CD4-positive, alpha-beta T cell treated with Interleukin-17A for 1 hour (primary cell): ENCODE measurements at places on chromosomes 12 and 14.

DNA sequence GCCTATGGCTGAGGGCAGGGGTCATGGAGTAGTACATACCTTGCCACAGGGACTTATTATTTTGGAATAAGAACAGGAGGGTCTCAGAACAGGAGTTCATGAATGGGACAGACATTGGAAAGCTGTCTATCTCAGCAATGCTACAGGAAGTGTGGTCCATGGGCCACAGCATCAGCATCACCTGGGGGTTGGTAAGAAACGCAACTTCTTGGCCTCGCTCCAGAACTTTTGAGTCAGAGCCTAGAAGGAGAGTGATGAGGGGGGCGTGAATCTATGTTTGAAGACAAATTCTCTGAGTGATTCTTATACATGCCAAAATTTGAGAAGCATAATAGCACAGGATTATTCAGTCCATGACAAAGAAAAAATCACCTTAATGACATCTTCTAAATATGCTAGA lies 156.6 kb downstream of the RPAP3 start:
- no peak for DNase-seq

DNA sequence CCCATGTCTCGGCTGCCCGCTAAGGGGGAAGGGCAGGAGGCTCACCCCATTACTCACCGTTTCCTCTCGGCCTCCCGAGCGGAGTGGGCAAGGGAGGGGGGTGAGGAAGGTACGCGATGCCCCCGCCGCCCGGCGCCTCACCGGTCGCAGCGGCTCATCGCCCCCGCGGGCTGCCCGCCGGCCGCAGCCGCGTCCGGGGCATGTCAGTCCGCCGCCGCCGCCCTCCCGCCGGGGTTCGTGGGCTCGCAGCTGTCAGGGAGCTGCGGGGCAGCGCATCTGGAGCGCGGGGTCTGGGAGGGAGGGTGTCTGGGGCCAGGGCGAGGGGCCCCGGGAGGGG lies 461 bp downstream of the SLC8A3 start:
- no peak for DNase-seq

GRCh38 chr14:64878837-64879634 lies 671 bp downstream of the SPTB start:
- DNase-seq, result no peak

DNA sequence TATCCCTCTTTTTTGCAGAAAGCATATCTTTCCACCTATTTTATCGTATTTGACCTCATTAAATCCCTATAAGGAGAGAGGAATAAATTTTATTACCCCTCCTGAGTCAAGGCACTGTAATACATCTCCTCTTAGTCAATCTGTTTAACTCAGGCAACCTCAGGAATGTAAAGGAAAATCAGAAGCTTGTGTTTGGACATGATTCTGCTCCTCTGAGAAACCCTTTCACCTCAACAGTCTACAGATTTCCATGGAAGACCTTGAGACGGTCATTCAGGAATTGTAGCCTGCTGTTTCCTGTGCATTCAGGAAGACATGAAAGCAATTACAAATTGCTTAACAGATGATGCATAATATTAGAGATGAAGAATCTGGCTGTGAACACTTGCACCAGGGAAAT lies 360.8 kb downstream of the PAWR start:
- no peak for DNase-seq

DNA sequence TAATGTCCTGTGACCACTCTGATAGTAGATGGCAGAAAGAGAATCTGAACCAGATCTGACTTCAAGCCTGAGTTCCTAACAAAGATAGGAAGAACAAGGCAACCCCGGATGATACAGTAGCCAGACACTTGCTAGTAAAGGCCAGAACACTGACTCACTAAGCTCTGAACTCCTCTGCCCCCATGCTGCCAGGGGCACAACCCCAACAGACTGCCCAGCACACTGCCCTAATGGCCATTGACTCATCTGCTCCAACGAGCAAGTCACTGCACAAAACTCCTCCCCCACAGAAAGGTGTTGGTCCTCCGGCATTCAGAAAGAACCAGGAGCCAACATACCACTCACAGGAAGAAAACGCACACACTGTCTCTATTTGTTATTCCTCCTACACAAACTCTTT lies 179.6 kb upstream of the NUDT4 start:
- DNase-seq, result no peak

DNA sequence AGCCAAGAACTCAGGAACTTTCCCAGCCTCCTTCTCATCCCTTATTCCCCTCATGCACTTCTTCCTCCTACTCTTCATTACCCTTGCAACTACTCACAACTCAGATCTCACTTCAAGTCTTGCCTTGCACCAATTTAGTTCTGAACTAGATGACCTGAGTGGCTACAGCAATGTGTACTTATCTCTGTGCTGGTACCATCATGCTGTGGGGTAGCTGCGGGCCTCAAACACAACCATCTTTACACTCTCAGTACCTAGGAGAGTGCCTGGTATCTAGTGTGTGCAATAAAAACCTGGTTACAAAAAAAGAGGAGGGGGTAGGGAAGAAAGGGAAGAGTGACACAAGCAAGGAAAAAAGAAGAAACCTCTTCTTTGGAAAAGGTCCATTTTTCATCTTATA lies 219.0 kb downstream of the SPTSSA start:
- no peak for DNase-seq

DNA sequence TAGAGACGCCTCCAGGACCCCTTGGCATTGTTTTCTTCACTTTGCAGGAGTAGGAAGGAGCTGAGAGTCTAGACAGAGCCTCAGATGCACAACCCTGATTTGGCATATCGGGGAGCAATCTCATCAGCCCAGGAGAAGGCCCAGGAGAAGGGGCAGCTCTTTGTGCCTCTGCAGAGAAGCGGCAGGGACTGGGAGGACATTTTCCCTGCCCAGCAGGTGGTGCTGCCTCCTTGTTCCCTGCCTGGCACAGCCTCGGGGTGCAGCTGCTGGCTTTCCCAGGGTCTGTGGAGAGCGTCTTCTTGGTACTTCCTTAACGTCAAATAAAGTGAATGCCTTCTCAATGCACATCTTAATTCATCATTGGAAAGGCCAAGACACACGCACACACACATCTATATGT lies 419.5 kb downstream of the TMEM121 start:
- peak; percentile 20 for DNase-seq

DNA sequence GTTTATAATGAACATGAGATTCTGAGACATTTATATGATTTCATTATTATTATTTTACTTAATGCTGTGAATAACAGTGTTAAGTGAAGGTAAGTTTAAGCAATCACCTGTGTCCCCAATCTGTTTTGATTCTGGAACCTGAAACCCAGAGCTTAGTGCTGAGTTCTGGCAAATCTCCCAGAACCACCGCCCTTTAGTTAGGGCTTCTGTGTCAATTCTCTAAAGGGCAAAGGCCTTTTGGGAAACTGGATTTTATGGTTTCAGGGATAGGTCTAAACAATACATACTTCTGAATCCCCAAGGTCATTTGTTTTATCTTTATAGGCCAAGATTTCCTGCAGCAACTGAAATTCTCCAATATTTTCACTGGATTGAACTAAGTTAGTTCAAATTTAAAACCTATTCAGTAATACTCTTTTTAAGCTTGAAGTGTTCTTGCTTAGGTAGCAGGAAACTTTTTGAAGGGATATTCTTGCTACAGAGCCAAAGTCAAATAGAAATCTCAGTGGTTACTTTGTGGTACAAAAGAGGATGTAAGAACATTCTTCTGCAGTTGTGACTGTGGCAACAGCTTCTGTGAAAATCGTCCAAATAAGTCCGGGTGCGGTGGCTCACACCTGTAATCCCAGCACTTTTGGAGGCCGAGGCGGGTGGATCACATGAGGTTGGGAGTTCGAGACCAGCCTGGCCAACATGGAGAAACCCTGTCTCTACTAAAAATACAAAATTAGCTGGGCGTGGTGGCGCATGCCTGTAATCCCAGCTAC lies 10.0 kb upstream of the PKP2 start:
- DNase-seq, result no peak

- DNase-seq, result peak; percentile 46
These were observed 59.7 kb downstream of the DAO start for GRCh38 chr12:108939594-108939993.

- DNase-seq, result no peak
These were observed 7.8 kb upstream of the AMN start for GRCh38 chr14:102914474-102915291.

DNA sequence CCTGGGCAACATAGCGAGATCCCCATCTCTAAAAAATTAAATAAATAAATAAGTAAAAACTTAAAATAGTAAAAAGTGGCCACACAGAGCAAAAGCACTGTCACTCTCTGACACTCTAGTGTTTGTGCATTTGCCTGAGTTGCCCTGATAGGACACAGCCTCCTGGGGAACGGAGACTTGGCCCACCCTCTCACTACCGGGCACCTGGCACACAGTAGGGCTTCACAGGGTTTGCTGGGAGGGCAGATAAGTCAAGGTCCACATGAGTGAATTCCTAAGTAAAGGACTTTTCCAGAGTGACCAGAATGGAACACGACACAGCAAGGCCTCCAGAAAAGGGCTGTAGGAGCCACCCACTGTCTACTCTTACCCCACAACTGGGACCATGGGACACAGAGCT lies 54.3 kb downstream of the SCARB1 start:
- no peak for DNase-seq

DNA sequence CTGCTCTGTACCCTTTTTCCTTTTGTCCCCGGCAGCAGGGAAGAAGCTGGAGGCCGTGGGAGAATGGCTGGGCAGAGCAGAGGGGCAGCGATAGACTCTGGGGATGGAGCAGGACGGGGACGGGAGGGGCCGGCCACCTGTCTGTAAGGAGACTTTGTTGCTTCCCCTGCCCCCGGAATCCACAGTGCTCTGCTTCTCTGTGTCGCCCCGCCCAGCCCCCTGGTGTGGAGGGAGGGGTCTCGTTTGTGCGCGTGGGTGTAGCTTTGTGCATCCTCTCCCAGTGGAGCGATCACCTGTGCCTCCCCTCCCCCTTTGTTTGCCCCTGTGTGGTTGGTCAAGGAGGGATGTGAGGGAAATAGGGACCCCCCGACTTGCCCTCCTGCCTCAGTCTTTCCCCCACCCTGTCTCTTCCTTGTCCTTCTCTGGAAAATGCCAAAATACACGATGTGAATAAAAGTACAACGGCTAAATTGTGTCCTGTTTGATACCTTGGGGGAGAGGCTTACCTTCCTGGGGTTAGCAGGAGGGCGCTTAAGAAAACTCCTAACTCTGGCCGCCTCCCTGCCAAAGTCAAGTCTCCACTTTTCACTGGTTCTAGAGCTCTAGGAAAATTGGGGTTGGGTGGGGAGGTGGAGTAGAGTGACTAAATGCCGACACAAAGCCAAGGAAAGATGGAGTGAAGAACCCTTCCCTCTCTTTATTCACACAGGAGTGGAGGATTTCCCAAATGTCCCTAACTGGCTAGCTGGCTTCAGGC lies 990 bp upstream of the TPI1 start:
- DNase-seq, result no peak

GRCh38 chr12:49225576-49226166 lies 36.8 kb upstream of the TUBA1A start:
- no peak for DNase-seq

- no peak for DNase-seq
These were observed 4.0 kb upstream of the MYO1H start for GRCh38 chr12:109343677-109344076.

DNA sequence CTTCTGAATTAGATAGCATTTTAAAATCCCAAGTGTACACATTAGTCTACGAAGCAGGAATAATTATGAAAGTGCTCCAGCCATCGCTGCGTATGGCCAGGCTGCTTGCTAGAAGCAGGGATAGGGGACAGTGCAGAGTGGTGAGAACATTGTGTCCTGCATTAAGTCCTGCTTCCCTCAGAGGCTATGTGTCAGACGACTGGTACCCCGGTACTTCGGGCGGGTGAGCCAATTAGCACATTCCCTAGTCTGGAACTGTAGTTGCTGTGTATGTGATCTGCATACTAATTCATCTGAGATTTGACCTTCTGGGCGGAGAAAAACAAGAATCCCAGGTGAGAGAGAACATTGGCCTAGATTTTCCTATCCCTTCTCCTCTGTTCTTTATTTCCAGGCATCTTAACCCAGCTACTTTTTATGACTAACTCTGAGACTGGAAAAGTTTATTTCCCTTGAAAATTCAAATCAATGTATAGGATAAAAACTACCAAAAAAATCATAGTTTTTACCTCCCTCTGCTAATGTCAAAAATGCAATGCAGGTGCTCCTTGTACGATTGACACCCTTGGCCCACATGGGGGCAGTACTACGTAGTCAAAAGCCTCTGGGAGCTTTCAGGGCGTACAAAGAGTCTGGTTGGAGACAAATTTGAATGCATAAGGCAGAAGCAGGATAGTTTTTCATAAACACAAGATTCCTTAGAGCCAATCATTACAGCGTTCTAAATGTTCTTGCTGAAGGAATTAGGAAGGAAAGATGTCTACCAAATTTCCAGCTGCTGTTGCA lies 764.3 kb downstream of the NOVA1 start:
- DNase-seq, result no peak

DNA sequence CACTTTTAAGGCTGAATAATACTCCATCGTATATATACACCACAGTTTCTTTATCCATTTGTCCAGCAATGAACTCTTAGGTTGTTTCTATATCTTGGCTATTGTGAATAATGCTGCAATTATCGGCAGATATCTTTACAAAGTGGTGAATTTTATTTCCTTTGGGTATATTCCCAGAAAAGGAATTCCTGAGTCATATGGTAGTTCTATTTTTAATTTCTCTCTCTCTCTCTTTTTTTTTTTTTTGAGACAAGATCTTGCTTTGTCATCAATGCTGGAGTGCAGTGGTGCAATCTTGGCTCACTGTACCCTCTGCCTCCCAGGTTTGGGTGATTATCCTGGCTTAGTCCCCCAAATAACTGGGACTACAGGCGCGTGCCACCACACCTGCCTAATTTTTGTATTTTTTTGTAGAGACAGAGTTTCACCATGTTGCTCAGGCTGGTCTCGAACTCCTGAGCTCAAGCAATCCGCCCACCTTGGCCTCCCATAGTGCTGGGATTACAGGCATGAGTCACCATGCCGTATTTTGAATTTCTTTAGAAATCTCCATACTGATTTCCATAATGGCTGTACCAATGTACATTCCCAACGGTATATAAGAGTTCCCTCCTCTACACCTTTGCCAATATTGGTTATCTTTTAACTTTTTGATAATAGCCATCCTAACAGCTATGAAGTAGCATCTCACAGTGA lies 98.4 kb downstream of the EFCAB11 start:
- no peak for DNase-seq

DNA sequence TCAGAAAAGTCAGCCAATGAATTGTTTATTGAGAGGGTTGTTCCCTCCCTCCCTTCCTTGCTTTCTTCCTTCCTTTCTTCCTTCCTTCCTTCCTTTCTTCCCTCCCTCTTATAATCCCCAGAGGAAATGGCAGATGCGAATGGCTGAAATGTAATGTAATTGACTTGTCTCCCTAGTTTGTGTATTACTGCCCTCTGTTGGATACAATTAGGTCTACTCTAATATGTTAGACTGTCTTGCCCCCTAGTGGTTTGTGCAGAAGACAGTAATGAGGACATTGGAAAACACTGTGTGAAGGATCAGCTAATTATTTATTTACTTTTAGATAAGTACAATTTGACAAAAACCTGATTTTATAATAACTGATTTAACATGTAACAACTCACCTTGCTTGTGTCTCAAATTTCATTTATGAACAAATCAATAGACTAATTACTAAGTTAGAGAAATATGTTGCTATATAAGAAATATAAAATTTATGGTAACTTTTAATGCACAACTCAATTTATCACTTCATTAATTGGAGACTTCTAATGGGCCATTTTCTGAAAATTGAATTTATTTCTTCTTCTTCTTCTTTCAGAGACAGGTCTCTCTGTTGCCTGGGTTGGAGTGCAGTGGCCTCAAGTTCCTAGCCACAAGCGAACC lies 229.8 kb upstream of the LRIG3 start:
- DNase-seq, result peak; percentile 45
